Dermis microvascular lymphatic vessel endothelial cell (primary cell): ENCODE measurements at places on chromosomes 6 and 20. TPM values are rescaled to one million over a fixed set of nuclear protein-coding genes. Genes with fewer than 3 reads are reported as not detected.

DNA sequence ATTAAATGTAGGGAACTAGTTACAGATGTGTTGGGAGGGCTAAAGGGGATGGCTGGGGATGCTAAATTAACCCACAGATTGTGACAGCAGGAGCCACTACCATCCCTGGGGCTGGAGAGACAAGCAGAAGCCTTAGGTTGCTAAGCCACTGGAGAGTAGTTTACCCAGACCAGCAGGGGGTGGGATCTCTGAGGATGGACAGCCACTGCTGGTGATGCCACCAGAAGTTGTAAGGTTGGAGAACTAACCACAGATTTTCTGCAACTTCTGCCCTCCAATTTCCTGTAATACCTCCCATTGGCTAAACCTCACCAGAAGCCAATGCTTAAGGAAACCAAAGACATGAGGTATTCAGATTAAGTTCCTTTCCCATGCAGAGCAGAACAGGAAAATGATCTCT, 139.6 kb upstream of the NOX3 start:
- no peak for DNase-seq

DNA sequence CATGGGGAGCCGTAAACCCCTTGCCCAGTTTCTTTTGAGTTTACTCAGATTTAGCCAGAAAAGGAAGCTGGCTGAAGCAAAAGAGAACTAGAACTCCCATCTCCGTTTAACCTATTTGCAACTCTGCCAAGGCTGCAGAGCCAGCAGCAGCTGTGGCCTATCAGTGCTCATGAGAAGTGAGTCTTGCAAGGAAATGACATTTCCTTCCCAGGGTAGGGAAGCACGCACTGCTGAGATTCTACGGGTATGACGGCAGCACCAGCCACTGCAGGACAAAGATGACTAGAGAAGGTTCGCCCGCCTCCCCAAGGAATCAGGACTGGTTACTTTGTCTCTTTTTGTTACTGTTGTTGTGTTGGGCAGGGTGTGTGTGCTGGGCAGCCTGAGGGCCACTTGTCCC, 47.6 kb downstream of the PPP1R3G start:
- peak; percentile 84 for DNase-seq

GRCh38 chr6:137830511-137830911, 36.5 kb upstream of the TNFAIP3 start:
- no peak for DNase-seq

DNA sequence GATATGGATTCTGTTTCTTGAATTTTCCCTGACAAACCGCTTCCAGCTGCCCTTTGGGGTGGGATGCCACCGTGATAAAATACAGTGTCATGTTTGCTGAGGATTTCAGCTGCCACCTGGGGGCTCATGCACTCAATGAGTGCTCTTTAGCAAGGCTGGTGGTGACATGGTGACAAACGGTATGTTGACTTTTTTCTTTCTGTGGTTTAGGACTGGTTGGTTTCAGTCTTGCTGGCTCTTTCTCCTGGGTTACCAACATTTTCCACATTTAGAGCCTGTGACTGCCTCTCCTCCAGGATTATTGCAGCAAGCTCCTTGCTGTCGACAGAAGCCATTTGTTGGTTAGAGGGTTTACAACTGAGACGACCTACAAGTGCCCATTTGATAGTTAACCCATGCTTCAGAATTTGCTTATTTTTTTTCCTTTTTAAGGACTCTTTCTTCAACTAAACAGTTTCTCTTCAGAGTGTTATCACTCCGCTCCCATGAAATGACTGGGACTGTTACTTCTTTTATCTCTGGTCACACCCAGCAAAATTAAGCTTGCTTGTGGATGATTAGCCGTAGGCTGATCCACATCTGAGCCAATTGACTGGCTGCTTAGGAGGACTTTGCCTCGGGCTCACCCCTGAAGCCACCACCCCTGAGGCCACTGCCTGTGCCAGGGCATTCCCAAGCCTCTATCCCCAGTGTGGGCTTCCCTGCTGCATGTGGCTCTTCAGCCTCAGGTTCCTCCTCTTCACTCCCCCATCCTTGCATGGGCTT, 48.4 kb upstream of the CDYL start:
- DNase-seq: no peak

DNA sequence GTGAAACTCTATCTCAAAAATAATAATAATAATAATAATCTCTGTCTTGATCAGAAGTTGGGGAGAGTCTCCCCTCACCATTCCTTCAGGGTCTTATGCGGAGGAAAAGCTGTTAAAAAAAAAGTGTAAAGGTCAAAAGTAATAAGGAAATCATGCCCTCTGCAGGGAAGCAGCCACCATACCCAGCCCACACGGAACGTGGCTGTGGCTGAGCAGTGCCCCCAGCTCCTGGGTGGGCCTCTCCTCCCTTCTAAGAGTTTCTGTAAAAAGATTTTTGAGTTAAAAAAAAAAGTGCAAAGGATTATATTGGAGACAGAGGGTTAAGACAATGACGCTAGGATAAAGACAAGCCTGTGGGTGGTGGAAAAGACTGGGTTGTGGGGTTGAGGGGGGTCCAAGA, 29.3 kb upstream of the ITCH start:
- DNase-seq: no peak

ABHD16B gene
- not detected in 2 replicates for total RNA-seq

RREB1 gene
- total RNA-seq: 11.8 and 22.9 TPM in 2 replicates

PAX1 gene
- total RNA-seq: not detected in 2 replicates

STMND1 gene
- total RNA-seq: not detected in 2 replicates
